ENCODE measurements at places on chromosomes 3 and 15.
A peak's percentile ranks its signal among the peaks of the same experiment; 100 is the strongest.

- DNase-seq = no peak
Measured at GRCh38 chr3:78717041-78717440, 1050.8 kb downstream of the ROBO1 start.

DNA sequence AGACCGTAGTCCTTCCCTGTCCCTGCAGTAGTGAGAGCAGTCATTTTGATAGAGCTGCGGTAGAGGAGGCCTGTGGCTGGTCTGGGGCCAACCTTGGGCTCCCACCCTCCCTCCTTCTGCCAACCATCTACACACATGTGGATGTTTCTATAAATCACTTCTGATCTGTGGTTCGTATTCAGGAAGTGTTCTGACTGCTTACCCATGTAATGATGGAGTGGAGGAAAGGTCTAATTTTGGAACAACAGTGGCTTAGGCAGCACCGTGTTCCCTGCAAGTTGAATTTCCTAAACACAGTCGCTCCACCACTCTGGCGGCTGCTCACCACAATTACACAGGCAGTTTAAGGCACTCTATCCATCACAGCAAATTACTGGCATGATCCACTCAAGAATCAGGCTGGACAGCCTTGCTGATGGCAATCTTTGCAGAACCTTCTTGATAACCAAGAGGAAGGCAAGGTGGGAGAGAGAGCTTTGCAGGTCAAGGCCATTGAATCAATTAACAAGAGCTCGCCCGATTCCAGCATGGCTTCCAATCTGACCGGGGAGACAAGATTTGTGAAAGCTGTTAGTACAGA, 104.7 kb upstream of the VEPH1 start:
- DNase-seq = no peak

DNA sequence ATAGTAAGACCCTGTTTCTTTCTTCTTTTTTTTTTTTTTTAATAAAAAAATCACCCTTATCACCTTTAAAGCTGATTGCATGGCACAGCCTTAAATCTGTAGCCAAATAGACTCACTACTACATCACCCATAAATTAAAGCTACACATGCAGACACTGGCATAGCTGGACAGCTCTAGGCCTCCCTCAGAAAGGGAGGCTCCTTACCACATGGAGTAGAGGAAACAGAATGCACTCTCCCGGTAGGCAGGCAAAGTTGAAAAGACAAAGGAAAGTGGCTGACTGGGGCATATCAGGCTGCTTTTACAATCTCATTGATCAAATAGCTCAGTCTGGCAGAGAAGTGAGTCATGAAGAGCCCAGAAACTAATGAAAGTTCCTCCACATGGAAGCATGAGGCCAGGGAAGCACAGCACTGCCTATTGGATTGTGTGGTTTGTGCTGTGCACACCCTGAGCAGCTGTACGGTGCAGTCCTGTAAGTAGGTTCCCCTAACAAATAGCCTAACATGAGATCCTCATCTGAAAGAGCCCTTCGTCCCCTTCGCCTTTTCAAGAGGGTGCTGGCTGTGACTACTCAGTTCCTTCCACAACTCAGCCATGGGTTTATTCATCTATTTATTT, 32.7 kb upstream of the FAM98B start:
- DNase-seq = no peak

DNA sequence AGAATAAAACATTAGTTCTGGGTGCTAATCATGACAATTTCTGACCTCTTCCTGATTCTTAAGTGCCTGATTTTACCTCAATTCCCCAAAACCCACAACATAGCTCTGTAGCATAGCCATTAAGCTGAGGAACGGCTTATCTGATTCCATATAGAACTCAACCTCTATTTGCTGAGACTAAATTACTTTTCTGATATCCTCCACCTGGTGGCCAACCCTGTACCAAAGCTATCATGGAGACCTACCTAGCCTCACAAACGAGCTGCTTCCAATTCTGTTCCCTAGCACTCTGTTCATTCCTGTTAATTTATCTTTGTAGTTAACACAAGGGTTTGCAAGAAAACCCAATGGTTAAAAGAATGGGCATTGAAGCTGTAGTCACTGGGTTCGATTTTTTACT, 245.2 kb downstream of the PLOD2 start:
- DNase-seq = no peak

DNA sequence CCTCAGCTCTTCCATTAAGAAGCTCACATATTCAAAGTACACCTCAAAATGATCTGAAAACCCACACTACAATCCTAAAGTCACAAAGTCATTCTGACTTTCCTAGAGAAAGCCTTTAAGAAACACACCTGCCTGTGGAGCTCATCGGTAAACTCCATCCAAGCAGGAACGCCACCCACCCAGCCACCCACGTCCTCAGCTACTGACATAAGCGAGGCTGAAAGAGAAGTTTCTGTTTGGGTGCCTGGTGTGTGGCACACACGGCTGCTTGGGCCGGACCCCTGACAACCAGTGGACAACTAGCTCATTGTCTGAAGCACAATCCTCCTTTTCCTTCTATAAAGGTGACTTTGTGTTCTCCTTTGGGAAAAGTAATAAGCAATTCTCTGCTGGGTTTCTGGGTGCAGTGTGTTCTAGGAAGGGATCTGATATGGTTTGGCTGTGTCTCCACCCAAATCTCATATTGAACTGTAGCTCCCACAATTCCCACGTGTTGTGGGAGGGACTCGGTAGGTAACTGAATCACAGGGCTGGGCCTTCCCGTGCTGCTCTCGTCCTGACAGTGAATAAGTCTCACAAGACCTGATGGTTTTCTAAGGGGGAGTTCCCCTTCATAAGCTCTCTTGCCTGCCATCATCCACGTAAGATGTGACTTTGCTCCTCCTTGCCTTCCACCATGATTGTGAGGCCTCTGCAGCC, 26.1 kb downstream of the FAM174B start:
- DNase-seq = no peak

DNA sequence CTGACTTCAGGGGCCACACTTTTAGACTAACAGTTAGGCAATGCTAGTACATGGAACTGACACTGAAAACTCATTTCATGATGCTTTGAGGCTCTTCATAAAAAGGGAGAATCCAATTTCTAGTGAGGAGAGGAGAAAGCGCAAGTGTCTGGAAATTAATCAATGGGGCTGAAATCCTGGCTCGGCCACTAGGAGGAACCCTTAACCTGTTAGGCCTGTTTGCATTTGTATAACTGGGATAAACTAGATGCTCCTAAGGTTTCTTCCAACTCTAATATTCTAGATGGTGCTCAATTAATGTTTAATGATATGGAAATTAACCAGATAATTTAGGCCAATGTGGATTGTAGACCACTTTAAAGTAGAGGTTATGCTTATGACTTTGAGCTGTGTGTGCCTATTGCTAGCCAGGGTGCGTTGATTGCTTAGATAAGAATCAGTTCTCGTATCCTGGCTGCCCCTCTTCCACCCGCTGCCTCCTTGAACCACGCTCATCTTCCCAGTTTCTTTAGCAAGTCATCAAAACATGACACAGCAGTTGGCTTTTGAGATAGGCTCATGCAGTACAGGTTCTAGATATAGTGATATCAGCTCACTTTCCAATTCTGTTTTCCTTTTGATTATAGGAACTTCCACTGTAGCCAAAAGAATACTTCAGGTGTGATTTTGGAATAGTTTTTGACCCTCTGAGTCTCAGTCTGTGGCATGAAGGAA, 16.8 kb upstream of the CRBN start:
- DNase-seq = no peak

GRCh38 chr15:90268415-90268814, 2.9 kb downstream of the NGRN start:
- DNase-seq = no peak

DNA sequence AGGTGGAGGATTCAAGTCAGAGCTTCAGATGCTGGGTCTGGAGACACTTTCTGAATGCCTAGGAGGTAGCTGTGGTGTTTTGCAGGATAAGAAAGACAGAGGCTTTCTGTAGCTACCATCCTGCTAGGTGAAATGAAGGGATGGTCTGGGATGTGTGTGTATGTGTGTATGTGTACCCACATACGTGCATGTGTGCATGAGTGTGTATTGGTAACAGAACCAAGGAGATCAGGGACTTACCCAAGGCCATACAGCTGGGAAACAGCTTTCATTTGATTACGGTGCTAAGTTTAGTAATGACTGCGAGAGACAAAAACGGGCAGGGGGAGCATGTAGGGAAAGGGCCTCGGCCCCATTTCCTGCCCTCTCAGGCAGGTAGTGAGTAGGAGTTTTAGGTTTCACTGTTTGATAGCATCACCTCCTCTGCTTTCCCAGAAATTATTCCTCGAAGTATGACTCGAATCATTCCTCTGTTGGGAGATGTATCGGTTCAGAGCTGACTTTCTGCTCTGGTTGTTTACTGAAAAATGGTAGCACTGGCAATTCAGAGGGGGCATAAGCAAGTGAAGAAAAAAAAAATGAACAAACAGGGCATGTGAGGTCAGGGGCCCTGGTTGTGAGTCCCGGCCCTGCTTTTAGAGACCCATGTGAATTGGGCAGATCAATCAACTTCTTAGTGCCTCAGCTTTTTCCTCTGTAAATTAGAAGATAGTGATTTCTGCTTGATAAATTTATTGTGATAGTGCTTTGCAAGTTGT, 130.7 kb downstream of the LPP start:
- no peak for DNase-seq

DNA sequence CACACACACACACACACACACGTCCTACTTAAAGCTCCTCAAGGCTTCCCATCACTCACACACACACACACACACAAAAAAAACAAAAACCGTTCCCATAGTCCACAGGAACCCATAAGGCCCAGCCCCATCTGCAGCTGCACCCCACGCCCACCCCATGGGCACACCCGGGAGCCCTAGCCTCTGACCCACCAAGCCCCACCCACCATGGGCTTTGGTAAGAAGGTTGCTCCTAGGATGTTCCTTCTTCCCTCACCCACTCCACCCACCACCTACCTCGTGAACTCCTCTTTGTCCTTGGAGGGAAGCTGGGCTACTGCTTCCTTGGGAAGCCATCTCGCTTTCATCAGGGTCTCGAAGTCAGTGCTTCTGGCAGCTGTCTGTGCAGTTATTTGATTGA, 115.1 kb downstream of the TPRA1 start:
- no peak for DNase-seq

DNA sequence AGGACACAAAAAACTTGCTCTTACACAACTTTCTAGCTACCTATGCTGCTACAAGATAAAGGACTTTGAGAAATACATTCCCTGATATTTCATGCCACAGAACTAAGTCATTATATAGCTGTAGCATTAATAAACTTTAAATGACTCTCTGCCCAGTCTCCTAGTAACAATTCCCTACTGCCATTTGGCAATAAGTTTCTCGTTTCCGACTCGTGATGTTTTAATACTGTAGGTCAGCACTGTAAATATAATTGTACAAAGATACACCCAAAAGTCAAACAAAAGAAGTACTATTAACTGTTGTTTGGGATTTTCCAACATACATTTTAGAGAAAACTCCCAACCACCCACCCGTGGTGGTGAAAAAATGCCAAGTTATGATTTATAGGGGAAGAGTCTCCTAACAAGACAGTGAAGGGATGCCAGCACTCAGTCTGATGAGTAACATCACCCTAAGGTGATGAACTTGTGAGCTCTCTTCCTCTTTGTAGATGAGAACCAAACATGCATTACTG, 132.2 kb downstream of the DUT start:
- no peak for DNase-seq

GRCh38 chr3:59540241-59540640, 490.4 kb upstream of the CFAP20DC start:
- peak; percentile 35 for DNase-seq

- DNase-seq = no peak
Measured at GRCh38 chr15:94122516-94122915, 108.8 kb upstream of the MCTP2 start.

GRCh38 chr15:65862682-65863081, 6.6 kb upstream of the RAB11A start:
- DNase-seq = no peak

DNA sequence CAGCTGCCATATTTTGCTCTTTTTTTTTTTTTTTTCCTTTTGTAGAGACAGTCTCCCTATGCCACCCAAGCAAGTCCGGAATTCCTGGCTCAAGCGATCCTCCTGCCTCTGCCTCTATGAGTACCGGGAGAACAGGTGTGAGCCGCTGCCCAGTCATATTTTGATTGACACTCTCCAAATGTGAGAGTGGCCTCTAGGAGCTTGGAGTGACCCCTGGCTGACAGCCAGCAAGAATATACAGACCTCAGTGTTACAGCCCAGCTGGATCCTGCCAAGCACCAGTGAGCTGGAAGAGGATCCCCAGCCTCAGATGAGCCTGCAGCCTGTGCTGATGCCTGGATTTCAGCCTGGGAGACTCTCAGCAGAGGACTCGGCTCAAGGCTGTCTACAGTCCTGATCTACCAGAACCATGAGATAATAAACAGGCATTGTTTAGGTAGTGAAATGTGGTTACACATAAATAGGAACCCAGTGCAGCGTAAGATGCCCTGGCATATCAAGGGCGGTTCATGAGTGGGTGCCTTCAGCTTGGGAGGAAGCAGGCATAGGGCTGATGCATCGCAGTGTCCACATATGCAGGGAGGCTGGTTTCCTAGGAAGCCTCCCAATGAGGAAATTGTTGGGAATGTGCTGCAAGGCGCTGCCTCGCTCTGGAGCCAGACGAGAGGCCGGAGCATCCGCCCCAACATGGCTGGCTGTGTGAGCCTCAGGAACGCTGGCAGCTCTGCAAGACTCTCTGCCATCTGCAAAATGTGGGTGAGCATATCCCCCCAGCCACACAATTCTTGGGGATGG, 38.9 kb upstream of the ATP10A start:
- no peak for DNase-seq

DNA sequence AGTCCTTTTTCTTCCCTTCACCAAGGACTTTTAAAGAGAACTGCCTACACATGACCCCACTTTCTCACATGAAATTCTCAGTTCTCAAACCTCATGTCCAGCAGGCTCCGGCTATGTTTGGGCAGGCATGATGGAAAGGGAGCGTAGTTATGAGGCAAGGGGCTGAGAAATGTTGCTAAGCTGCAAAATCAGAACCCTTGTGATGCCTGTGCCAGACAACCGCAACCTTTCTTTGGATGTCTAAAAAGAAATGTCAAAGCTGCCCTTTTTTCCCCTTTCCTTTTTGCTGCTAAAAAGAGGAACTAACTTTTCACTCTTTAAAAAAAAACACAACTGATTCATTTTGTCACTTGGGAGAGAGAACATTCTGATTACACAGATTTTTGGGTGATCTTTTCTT, 19.2 kb downstream of the GNB4 start:
- no peak for DNase-seq

- no peak for DNase-seq
Measured at GRCh38 chr3:140816372-140817195, 125.1 kb upstream of the SLC25A36 start.

DNA sequence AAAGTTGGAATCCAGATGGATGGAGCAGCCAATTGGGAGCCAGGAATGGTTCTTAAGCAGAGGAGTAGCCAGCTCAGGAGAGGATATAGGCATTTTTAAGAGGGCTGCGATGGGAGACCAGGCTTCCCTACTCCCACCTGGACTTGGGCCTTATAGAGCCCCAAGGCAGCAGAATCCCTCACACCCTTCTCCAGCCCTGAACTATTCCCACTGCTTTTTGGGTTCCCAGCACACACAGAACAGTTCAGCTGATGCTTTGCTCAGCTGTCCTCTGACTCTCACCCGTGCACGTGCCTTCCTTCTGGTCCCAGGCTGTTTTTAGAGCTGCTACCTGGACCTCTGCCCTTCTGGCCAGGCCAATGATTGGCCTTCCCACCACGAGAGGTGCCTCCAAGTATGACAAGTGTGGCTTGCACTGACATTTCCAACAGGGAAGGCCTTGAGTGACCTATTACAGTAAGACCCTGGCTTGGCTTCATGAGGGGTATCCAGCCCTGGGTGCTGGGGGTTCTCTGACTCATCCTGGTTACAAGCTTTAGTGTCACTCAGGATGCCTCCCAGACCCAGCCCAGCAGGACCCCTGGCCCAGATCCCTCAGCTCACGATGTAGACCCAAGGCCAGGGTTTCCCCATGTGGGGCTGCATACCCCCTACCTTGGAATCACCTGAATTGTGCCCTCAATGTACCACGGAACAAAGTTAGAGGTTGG, 25.2 kb downstream of the NOX5 start:
- no peak for DNase-seq

Data from non-pigmented ciliary epithelial cell (primary cell).